ENCODE measurements at places on chromosomes 11 and 22.

GRCh38 chr22:30910358-30910757, 58.2 kb downstream of the MORC2 start:
- DNase-seq: no peak

GRCh38 chr11:13923716-13924650, 38.5 kb upstream of the SPON1 start:
- no peak for DNase-seq

DNA sequence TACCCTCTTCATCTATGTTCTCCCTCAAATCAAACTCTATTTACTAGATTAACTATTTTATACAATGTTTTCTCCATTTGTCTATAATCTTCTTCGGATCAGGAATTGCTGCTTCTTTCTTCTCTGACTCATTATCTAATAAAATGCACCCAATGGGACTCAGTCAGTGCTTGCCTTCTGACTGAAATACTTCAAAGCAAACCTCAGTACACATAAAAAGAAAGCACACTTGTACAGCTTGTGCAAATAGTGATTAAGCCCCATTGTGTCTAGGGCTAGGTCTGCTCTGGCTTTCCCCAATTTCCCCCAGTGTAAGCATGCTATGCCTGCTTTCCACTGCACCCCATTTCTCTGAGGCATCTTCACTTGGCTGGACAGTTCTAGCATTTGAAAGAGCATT, 118.6 kb upstream of the C11orf87 start:
- no peak for DNase-seq

DNA sequence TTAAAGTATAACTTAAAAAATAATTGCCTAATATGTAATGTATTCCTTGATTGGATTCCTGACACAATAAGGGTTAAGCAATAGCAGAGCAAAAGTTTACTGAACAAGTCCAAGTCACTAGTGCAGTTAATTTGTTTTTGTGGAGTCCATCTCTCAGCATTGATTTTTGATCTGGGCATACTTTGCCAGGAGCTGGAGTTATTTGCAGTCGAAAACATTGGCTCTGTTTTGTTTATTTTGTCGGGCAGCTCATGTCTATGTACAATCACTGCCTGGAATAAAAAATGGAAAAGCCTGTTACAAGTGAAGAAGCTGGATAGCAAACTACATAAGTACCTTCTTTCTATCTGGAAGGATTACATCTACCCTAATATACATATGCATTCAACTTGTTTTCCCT, 625.2 kb downstream of the CNTN5 start:
- no peak for DNase-seq
